ENCODE measurements at places on chromosomes 2 and 18.

DNA sequence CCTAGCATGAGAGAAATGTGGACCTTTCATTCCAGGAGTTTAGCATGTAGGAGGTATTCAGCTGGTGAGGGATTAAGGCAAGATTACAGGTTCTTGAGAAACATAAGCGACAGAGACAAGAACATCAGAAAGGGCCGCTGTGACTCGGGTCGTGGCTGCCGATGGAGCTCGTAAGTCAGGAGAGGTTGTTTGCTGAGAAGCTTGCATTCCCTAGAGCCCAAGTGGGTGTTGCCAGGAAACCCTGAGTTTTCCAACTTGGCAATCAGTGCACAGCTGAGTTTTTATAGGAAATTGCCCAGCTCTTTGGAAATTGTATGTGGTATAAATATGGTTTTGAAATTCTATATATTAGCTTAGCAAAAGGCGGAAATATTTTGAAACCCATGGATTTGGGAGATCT is 46.4 kb upstream of the CYP1B1 start:
- ATAC-seq: no peak

DNA sequence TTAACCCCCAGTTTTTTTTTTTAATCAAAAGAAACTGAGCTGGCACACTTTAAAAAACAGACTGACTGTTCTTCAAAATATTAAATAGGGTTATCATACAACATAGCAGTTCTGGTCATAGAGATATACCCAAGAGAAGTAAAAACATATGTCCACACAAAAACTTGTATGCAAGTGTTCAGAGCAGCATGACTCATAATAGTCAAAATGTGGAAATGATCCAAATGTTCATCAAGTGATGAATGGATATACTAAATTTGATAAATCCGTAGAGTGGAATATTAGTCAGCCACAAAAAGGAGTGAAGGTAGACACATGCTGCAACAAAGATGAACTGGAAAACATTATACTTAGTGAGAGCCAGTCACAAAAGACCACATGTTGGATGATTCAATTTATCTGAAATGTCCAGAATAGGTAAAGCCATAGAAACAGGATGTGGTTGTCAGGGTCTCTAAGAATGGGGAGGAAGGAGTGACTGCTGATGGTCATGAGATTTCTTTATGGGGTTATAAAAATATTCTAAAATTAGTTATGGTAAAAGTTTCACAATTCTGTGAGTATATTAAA is 5.1 kb downstream of the SMIM21 start:
- ATAC-seq: no peak

GRCh38 chr2:151021747-151022452 is 239.8 kb downstream of the RBM43 start:
- ATAC-seq: no peak

DNA sequence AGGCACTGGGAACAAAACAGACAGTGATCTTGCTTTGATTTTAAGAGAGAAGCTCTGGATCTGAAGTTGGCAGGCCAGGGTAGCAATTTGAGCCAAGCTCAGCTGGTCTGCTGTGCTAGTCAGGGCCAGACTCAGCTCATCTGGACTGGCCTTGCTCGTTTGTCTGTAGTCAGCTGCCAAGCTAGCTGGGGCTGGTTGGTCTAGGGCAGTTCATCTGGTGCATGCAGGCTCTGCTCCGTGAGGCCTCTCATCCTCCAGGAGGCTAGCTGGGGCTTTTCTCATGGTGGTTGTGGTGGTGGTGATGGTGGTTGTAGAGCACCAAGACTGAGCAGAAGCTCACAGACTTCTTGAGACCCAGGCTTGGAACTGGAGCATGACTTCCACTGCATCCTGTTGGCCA is 10.3 kb downstream of the FBLN7 start:
- no peak for ATAC-seq

DNA sequence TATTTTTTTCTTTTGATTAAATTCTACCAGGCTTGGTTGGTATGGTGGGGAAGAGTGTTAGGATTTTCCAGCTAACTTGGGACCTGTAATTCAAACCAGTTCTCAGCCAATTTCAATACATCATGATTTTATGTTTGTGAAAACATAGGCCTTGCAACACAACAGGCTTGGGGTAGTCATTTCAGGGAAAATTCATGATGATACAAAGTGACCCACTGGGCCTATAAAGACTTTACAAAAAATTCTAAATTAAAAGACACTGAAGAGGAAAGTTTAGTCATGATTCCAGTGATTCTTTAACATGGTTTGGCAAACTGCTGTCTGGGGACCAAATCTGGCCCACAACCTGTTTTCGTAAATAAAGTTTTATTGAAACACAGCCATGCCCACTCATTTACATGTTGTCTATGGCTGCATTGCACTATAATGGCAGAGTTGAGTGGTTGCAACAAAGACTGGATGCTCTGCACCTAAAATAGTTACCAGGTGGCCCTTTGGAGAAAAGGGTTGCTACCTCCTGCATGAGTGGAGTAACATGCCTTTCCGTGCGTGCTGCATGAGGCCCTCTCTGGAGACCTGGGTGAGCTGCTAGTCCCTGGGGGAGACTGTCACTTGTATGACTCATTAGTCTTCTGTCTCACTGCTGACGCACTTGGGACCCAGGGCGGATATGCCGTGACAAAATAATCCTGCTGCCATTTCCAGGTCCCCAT is 73.6 kb downstream of the NPAS2 start:
- no peak for ATAC-seq

All from activated CD4-positive, CD25-positive, alpha-beta regulatory T cell treated with anti-CD3 and anti-CD28 coated beads, Interleukin-2, amount 50 U/mL, for 24 hours (primary cell).